Fibroblast of pulmonary artery (primary cell): ENCODE measurements at places on chromosomes 7 and 10.

- no peak for DNase-seq
These were observed 15.8 kb downstream of the BBS9 start for GRCh38 chr7:33145156-33145555.

GRCh38 chr10:10591715-10592341, 425.8 kb upstream of the CELF2 start:
- no peak for DNase-seq

DNA sequence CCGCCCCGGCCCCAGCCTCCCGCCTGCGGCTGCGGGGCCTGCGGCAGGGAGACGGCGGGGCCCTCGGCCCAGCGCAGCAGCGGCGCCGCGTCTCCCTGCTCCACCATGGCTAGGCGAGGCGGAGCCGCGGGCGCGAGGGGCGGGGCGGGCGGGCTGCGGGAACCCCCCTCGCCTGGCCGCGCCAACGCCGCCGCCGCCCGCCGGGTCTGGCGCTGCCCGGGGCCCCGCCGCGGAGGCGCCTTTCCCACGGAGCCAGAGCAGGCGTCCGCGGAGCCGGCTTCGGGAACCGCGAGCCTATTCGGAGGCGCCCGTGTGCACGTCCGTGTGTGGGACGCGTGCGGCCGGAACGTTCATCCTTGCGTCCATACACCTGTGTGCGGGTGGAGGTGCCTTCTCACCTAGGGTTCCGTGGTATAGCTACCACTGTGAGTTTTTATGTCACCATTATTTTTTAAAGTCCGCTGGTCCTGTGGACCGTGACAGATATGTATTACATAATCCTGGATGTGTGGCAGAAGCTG, at the start of gene DENND11:
TSS of gene DENND11 (minus strand) at position 120 of the 521 bp plus-strand sequence. CDS start at position 107, 13 bp downstream.
- peak; percentile 20 for DNase-seq

- DNase-seq = peak; percentile 27
These were observed 129.4 kb downstream of the AKR1D1 start for GRCh38 chr7:138205614-138206150.

- no peak for DNase-seq
These were observed 299.9 kb downstream of the AUTS2 start for GRCh38 chr7:69898189-69898588.

GRCh38 chr10:47374611-47375536, 9.2 kb downstream of the ZNF488 start:
- DNase-seq = peak; percentile 43

GRCh38 chr7:122520971-122521555, 177.9 kb downstream of the RNF133 start:
- DNase-seq = no peak

- no peak for DNase-seq
These were observed 131.9 kb downstream of the TFPI2 start for GRCh38 chr7:93758631-93759030.

DNA sequence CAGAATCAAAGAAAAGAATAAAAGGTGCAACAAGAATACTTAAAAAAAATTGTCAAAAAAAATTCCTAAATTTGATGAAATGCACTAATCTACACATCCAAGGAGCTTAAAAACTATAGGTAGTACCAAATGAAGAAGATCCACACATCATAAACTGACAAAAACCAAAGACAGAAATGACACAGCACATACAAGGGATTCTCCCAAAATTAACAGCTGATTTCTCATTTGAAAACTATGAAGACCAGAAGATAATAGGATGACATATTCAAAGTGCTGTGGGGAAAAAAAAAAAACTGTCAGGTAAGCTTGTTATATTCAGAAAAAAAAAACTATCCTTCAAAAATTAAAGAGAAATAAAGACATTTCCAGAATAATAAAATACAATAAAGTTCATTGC, 618.2 kb downstream of the TNS3 start:
- DNase-seq = no peak

DNA sequence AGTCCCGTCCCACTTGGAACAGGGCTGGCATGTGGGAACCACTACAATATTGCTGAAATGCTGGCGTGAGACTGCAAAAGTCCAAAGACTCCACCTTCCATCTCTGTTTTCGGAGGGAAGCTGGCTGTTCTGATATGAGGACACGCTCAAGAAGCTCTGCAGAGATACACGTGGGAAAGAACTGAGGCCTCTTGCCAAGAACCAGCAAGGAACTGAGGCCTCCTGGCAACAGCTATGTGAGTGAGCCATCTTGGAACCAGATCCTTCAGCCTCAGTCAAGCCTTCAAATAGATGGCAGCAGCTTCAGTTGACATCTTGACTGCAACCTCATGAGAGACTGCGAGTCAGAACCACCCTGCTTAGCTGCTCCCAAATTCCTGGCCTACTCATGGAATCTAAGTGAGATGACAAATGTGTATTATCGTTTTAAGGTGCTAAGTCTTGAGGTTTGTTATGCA, 30.8 kb downstream of the SGMS1 start:
- no peak for DNase-seq

DNA sequence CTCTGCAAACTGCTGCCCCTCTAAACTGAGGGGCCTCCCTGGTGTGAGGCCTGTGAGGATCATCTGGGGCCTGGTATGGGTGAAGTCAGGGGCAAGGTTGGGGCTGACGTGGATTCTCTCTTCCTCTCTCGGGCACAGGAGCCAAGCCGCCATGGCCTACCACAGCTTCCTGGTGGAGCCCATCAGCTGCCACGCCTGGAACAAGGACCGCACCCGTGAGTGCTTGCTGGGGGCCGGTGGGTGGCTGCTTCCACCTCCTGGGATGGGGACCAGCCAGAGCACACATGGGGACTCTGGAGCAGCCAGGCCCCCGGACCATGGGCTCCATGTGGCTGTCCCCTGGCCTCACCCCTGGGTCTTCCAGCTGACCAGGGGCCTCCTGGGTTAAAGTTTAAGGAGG, 11.0 kb downstream of the ARPC1B start:
- DNase-seq = no peak

DNA sequence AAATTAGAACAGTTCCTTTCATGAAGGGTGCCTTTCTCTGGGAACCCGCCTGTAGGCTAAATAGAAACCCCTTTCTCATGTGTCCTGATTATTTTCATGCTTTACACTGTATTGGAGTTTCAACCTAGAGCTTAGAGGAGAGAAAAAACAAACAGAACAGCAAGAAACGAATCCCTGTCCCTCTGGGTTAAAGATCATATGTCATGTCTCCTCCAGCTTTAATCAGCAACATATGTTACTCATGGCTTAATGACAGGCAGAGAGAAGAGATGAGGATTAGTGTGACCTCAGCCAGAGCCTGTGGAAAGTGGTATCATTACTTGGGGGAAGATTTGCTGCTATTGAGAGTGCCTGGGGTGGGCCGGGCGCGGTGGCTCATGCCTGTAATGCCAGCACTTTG, 32.1 kb downstream of the CRCP start:
- no peak for DNase-seq

- peak; percentile 70 for DNase-seq
These were observed 84.3 kb upstream of the PHF14 start for GRCh38 chr7:10889266-10889898.

GRCh38 chr7:51015581-51015980, 232.9 kb upstream of the GRB10 start:
- no peak for DNase-seq

- no peak for DNase-seq
These were observed 6.5 kb downstream of the STAMBPL1 start for GRCh38 chr10:88886557-88886956.

- peak; percentile 65 for DNase-seq
These were observed 93.7 kb downstream of the MDFIC start for GRCh38 chr7:115015619-115016018.

DNA sequence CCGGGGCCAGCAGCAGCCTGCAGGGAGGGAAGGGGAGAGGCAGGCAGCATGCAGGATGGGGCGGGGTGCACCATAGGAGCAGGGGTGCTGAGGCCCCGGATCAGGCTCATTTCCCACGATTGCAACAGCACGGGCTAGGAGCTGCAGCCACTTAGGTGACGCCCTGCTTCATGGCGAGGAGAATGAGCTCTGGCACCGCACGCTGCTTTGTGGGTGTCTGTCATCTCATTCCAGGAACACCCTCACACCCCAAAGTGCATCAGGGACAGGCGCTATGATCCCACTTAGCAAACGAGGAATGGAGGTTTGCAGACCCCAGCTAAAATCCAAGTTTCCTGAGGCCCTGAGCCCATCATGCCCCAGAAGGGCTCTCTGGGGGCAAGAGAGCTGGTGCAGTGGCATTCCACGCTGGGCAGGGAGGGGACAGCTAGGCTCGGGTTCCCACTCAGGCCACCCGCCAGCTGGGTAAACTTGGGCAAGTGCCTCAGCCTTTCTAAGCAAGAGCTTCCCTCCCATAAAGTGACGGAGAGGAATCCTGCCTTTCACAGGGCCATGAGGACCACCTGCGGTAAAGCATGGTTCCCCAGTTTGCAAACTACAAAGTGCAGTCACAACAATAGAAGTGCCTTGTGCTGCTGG, 9.3 kb downstream of the KCNH2 start:
- no peak for DNase-seq

DNA sequence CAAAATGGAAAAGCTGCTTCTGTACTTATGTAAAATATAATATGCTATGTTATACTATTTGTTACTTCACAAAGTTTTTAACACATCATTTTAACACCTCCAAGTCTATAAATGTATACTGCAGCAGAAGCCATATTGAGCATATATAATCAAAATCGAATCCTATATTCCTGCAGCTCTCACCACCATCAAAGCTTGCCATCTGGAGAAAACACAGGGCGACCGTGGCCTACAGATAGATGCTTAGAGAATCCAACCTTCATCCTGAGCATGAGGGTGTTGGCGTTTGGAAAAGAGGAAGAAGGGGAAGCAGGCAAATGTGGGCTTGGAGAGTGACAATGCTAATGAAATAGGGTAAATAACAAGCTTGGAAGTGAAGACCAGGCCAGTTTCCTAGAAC, 258.8 kb upstream of the IMMP2L start:
- no peak for DNase-seq

DNA sequence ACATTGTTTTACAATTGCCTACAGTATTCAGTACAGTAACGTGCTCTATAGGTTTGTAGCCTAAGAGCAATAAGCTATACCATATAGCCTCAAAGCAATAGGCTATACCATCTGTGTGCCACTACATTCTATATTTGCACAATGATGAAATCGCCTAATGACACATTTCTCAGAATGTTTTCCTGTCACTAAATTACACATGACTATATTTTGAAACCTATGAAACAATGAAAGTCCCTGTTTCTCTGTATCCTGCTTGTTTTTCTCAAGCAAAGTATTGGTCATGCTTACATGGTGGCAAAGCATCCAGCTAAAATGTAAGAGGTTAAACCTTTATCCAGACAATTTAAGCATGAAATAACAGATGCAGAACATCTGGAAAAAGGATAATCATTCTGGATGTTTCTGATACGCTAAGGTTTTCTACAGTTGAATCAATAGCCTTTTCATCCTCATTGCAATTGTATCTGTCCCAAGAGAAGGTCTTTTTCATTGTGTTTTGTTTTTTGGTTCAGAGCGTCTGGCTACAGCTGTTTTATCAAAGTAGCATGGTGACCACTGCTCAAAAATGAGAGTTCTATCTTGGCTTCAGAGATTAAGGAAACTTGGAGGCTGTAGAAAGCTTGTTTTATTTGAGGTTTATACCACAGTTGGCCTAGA, 81.7 kb downstream of the CSTF2T start:
- DNase-seq = no peak

DNA sequence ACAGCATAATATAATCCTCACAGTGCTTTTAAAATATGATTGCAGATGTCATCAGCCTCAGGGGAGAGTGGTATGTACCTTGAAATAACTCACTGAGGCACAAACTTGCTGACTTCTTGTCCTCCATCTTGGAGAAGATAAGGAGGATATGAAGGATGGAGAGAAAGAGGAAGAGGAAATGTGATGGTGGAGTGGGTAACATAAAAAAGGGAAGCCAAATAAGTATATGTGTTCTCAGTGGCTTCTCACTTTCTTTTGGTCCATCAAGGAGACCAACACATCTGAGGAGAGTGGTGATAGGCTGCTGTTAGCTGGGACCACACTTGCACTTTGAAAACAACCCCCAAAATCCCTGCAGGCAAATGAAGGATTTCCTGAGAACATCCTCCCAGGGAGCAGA, 21.6 kb upstream of the ZNF37A start:
- no peak for DNase-seq

- DNase-seq = peak; percentile 66
These were observed 64.2 kb downstream of the CUL2 start for GRCh38 chr10:35025916-35026315.

DNA sequence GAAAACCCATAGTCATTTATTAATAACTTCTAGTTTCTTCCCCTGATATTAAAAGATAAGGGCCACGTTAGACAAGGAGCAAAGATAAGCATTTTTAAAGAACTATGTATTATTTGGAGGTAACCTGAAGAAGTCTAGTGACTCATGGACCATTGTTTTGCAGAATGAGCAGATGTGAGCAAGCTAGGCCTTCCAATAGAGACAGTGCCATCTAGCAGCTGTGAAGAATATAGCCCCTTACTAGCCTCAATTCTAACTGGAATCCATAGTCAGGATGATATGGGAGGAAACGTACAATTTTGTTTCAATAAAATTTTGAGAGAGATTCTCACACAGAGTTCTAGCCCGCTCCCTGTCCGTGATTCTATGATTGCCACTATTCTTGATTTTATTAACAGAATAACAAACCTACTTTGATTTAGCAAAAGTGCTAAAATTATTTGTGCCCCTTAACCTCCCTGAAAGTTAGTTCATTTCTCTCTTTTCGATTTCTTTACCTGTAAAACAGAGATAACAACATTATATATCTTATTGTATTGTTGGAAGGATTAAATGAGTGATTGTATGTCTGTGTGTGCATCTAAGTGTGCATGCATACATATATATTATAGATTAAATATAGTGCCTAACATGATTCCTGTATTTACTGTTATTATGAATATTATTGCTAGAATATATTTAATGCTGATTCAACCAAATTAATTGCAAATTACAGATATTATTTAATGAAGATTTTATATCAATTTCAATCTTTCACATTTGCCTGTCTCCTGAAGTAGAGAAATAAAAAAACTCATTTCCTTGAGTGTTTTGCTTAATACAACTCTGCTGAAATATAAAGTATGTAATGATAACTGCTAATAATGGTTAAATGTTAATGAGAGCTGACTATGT, 22.7 kb downstream of the FAM237B start:
- peak; percentile 86 for DNase-seq

DNA sequence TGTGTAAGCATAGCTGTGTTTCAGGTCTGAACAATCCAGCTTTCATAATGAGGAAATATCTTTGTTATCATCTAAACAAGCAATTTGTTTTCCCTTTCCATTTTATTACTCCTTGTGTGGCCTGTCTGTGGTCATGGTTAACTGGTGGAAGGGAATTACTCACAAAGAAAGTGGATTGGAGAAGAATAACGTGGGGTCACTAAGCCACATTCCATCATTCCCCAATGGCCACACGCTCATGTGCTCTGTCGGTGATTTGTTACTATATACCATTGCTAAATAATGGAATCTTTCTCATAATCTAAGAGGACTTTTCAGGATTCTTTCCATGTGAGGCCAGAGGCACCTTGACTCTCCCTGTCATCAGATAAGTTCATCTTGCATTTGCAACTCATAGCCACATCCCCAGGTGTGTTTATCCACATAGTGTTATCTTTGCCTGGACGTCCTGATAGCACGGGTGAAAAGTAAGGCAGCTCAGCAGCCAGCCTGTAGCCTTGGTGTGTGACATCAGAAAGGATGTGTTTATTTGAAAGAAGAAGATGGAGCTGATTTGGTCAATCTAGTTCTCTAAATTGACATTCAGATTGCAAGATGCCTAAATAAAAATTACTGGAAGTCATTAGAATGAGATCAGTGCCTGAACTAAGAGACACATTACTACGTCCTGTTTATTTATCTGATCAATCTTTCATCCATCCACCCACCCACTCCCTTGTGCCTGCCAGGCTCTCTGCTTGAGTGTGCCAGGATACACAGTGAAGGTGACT, 128.9 kb downstream of the CELF2 start:
- DNase-seq = peak; percentile 22
